CD8-positive, alpha-beta memory T cell (primary cell): ENCODE measurements at places on chromosomes 2 and 18.

DNA sequence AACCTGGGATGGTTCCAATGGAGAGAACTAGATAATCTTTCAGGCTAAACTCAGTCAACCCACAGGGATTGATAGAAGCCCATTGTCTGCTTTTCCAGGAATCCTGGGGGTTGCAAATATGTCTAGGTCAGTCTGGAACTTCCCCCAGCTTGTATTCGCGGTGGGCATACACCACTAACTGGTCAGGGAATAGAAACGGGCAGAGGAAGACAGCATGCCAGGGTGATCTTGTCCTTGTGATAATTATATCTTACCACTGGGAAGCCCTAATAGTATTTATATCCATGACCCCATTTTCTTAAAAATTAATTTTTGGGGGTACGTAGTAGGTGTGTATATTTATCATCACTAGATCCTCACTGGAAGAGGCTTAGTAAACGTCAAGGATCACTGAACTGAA is 101.9 kb downstream of the SETBP1 start:
- no peak overlapping the region for H3K4me3 ChIP-seq
- no peaks in the 10 kb centered on the region for H3K27me3 ChIP-seq
- no peaks in the 10 kb centered on the region for H3K4me1 ChIP-seq
- H3K36me3 ChIP-seq = no peaks in the 10 kb centered on the region

GRCh38 chr2:134550566-134551164 is 168.1 kb downstream of the TMEM163 start:
- H3K27me3 ChIP-seq = no peaks in the 10 kb centered on the region
- H3K27ac ChIP-seq = no peak overlapping the region
- no peak for DNase-seq

GRCh38 chr18:65762556-65762955 is 11.7 kb downstream of the CDH7 start:
- H3K27ac ChIP-seq = no peak overlapping the region
- DNase-seq = no peak
- H3K4me1 ChIP-seq = no peaks in the 10 kb centered on the region
- no peaks in the 10 kb centered on the region for H3K27me3 ChIP-seq

DNA sequence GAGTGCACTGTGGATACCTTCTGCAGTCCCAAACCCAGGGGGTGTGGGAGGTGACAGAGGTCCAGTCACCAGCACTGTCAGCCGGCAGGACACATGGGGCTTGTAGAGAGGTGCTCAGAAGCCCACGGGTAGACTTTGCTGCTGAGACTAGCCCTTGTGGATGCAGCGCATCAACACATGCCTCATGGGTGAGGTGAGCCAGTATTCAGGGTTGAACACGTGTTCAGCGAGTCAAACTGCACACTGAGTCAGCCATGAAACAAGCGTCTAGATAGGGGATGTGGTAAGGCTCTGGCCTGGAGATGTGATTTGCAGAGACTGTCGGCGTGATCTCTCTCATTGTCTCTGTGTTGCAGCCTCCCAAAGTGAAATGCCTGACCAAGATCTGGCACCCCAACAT is 35.8 kb upstream of the SCLY start:
- peaks cover 13% of the 10 kb centered on the region for H3K36me3 ChIP-seq
- H3K4me1 ChIP-seq = no peaks in the 10 kb centered on the region
- H3K27ac ChIP-seq = no peak overlapping the region
- H3K4me3 ChIP-seq = no peak overlapping the region
- DNase-seq = no peak

DNA sequence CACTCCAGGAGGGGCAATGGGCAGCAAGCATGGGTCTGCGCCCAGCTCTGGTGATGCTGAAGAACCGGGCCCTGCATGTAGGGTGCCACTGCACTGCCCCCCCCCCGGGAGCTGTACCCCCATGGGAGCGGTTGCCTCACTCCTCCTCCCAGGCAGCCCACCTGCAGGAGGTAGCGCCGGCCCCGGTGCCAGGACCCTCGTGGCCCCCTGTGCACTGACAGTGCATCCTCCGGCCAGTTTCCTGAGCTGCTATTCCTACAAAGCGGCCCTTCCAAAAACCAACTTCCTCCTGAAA is 109.4 kb downstream of the ZNF516 start:
- no peak for DNase-seq
- no peaks in the 10 kb centered on the region for H3K36me3 ChIP-seq

DNA sequence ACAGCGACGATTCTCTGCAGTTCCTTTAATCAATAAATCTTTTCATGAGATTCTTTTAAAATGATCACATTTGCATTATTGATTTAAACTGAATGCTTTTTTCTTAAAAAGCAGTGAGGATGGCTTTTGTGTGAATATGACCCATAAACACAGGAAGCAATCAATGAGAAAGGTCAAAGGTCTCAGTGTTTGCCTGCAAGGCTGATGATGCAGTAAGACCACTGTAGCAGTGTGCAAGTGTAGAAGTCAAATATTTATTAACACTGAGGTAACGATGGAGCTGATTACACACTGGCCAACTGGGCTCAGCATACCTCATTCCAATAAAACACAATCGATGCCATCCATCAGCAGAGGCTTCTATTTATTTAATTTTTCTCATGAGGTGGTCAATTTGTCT is 633.5 kb downstream of the DCDC2C start:
- H3K36me3 ChIP-seq = no peaks in the 10 kb centered on the region
- DNase-seq = no peak
- H3K4me1 ChIP-seq = no peaks in the 10 kb centered on the region

DNA sequence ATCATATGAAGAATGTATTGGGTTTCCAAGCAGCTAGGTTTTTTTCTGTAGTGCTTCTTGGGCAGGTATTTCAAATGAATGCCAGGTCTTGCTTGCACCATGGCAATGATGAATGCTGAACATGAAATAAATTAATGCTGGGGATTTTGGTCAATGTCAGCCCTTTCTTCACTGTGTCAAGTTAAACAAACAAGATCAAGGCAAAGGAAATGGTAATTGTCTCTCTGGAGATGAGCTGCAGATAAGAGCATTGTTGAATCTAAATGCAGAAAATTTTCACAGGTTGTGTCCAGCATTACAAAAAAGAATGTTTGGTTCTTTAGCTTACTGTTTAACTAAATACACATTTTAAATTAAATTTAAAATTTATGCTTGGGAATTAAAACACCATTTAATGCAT is 144.3 kb downstream of the GPD2 start:
- H3K36me3 ChIP-seq = no peaks in the 10 kb centered on the region
- H3K27me3 ChIP-seq = no peaks in the 10 kb centered on the region
- no peak overlapping the region for H3K27ac ChIP-seq
- H3K4me3 ChIP-seq = no peak overlapping the region
- DNase-seq = no peak

- H3K27me3 ChIP-seq = peaks cover 3% of the 10 kb centered on the region
- H3K4me1 ChIP-seq = no peaks in the 10 kb centered on the region
- H3K4me3 ChIP-seq = no peak overlapping the region
- DNase-seq = no peak
These were observed 52.6 kb downstream of the GNAL start for GRCh38 chr18:11741505-11742145.

DNA sequence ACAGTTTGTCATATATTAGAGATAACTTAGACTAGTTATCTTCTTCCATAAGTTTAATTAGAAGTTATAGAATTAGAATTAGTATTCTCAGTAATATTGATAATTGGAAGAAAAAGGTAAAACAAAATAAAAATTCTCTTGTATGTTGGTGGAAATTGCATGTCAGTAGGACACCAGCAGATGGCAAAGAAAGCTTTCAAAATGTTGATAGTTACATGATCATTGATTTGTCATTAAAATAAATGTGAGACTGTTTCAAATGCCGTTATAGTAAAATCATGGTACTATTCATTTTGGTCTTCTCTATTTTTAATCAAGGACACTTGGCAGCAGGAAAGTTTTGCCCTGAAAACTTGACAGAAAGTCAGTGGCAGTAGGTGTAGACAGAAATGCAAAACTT is 270.2 kb downstream of the TGIF1 start:
- no peak overlapping the region for H3K4me3 ChIP-seq
- peaks cover 4% of the 10 kb centered on the region for H3K27me3 ChIP-seq
- H3K4me1 ChIP-seq = no peaks in the 10 kb centered on the region
- DNase-seq = no peak

DNA sequence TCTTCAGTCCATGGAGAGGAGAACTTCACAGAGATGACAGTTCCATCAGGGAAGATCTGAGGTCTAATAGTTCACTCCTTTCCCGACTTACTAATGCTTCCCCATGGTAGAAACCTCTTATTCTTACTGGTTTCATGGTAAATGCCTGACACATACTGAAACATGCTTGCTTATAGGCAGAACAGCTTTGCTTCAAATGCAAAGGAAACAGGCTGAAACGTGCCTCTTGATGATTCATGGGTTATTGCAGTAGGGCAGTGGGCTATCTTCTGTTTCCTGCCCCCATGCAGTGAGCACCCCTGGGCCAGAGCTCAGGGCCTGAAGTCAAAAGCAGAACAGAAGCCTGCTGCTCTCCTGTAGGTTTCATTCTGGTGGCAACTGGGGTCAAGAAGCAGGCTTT is 223.5 kb downstream of the RDH14 start:
- no peak overlapping the region for H3K4me3 ChIP-seq
- H3K27me3 ChIP-seq = no peaks in the 10 kb centered on the region
- H3K36me3 ChIP-seq = no peaks in the 10 kb centered on the region
- H3K27ac ChIP-seq = no peak overlapping the region

DNA sequence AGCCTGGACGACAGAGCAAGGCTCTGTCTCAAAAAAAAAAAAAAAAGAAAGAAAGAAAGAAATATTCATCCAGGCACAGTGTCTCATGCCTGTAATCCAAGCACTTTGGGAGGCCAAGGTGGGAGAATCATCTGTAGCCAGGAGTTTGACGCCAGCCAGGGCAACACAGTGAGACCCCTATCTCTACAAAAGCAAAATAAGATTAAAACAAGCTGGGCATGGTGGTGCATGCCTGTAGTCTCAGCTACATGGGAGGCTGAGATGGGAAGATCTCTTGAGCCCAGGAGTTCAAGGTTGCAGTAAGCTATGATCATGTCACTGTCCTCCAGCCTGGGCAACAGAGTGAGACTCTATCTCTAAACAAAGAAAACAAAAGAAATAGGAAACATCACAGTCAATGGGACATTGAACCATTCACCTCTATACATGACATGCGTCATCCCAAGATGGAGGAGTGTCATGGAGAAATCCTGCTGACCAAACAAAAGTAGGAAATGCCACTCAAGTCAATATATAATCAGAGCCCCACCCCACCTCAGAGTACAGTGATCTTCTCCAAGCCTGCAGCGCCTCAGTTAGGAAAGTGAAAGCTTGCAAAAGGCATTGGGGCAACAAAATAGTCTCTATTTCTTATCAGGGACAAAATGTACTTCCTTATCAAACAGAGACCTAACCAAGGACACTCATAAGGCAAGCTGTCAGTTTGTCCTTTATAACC is 9.8 kb downstream of the FEV start:
- no peak overlapping the region for H3K27ac ChIP-seq
- no peaks in the 10 kb centered on the region for H3K36me3 ChIP-seq
- H3K27me3 ChIP-seq = peaks cover 13% of the 10 kb centered on the region
- DNase-seq = no peak
- no peak overlapping the region for H3K4me3 ChIP-seq

GRCh38 chr2:82853299-82853698 is 1605.8 kb downstream of the SUCLG1 start:
- no peak overlapping the region for H3K4me3 ChIP-seq
- no peaks in the 10 kb centered on the region for H3K36me3 ChIP-seq
- H3K4me1 ChIP-seq = no peaks in the 10 kb centered on the region
- H3K27me3 ChIP-seq = no peaks in the 10 kb centered on the region
- DNase-seq = no peak

GRCh38 chr18:79380816-79381806 is 14.6 kb upstream of the NFATC1 start:
- H3K27ac ChIP-seq = no peak overlapping the region
- peaks cover 6% of the 10 kb centered on the region for H3K4me1 ChIP-seq
- no peak overlapping the region for H3K4me3 ChIP-seq
- no peaks in the 10 kb centered on the region for H3K27me3 ChIP-seq
- no peaks in the 10 kb centered on the region for H3K36me3 ChIP-seq

- no peaks in the 10 kb centered on the region for H3K27me3 ChIP-seq
- no peaks in the 10 kb centered on the region for H3K4me1 ChIP-seq
- H3K4me3 ChIP-seq = no peak overlapping the region
- H3K36me3 ChIP-seq = no peaks in the 10 kb centered on the region
- no peak for DNase-seq
- H3K27ac ChIP-seq = no peak overlapping the region
These were observed 127.7 kb downstream of the RNF152 start for GRCh38 chr18:61765097-61765496.

DNA sequence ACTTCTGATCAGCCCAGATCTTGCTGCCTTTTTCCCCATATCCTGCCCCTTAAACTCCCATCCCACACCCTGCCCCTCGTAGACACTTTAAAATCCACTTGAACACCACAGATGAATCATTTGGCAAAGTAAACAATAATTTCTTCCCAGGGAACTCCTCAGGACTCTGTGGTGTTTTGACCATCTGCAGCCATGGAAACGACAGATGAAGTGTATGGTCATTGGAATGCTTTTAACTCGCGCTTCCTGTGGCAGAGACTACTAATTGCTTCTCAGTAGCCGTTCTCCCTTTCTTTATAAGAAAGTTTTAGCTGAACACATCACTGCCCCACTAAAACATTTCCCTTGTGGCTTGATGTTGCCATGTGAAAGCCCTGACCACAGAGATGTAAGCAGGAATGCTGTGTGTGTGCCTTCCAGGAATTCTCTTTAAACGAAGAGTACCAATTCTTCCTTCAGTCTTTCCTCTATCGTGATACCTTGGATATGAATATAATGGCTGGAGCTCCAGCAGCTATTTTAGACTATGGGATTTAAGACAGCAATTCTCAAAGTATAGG is 92.7 kb upstream of the PARD3B start:
- no peak overlapping the region for H3K27ac ChIP-seq
- no peaks in the 10 kb centered on the region for H3K4me1 ChIP-seq
- H3K36me3 ChIP-seq = no peaks in the 10 kb centered on the region
- H3K4me3 ChIP-seq = no peak overlapping the region

GRCh38 chr2:228257379-228257778 is 75.9 kb upstream of the SPHKAP start:
- DNase-seq = no peak
- H3K27me3 ChIP-seq = no peaks in the 10 kb centered on the region
- no peaks in the 10 kb centered on the region for H3K36me3 ChIP-seq
- H3K27ac ChIP-seq = no peak overlapping the region
- no peaks in the 10 kb centered on the region for H3K4me1 ChIP-seq

GRCh38 chr18:43303376-43303775 is 26.1 kb upstream of the SYT4 start:
- no peaks in the 10 kb centered on the region for H3K36me3 ChIP-seq
- no peak overlapping the region for H3K4me3 ChIP-seq
- H3K27me3 ChIP-seq = no peaks in the 10 kb centered on the region
- DNase-seq = no peak
- no peak overlapping the region for H3K27ac ChIP-seq

GRCh38 chr18:62744076-62744968 is 29.0 kb downstream of the PHLPP1 start:
- H3K27ac ChIP-seq = no peak overlapping the region
- DNase-seq = no peak
- H3K4me3 ChIP-seq = no peak overlapping the region
- no peaks in the 10 kb centered on the region for H3K4me1 ChIP-seq
- no peaks in the 10 kb centered on the region for H3K36me3 ChIP-seq

- H3K4me1 ChIP-seq = no peaks in the 10 kb centered on the region
- no peaks in the 10 kb centered on the region for H3K36me3 ChIP-seq
- H3K4me3 ChIP-seq = no peak overlapping the region
- H3K27me3 ChIP-seq = no peaks in the 10 kb centered on the region
- no peak overlapping the region for H3K27ac ChIP-seq
- DNase-seq = no peak
These were observed 47.3 kb downstream of the KCNG2 start for GRCh38 chr18:79844999-79845563.
